ENCODE measurements at places on chromosomes 4 and X. TPM values are rescaled to one million over a fixed set of nuclear protein-coding genes. Genes with fewer than 3 reads are reported as not detected.
A peak's percentile ranks its signal among the peaks of the same experiment; 100 is the strongest.

Gene GRID2
- polyA plus RNA-seq = not detected

- no peak for DNase-seq
These were observed 202.8 kb upstream of the GRID2 start for GRCh38 chr4:92100975-92101374.

- DNase-seq = no peak
These were observed 400.7 kb downstream of the ZNF674 start for GRCh38 chrX:46144566-46144965.

DNA sequence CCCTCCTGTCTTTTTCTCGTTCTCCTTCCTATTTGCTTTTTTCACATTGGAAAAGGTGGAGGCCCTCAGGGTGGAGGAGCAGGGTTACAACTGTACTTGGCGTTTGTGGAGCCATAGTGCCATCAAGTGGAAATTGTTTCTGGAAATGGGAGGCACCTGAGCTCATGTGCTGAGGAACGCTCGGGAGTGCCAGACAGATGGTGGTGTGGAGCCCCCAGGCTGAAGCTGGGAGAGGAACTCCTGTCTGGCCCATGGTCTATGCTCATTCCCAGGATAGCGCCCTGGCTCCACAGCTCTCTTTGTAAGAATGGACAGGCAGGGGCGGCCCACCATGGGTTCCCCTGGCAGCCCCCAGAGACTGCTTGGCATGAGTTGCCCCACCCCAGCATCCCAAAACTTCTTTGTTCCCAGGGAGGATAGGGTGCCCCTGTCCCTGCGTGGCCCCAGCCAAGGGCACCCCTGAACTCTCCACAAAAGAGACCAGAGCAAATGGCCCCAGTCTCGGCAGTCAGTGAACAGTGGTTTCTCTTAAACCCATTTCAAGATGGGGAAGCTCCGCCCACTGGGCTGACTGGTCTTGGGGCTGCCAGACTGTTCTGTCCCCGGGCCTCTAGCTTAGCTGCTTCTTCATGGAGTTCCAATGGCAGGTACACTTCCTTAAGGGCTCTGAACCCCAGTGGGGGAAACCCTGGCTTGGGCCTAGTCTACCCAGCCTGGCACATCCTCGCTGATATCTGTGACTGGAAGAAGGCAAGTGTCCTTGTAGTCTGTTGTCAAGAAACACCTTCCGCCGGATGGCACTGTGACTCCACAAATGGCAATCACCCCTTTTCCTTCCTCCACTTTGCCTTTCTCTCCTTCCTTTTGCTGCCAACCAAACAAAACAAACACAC is 70.1 kb downstream of the NBDY start:
- peak; percentile 94 for DNase-seq

Gene SLC25A5
- polyA plus RNA-seq = 850 TPM

Gene INPP4B
- polyA plus RNA-seq = 2.6 TPM

Data from kidney (tissue), 22 donors.